Cortex of kidney (tissue), 1 donor: ENCODE measurements at places on chromosomes 2 and 18.

DNA sequence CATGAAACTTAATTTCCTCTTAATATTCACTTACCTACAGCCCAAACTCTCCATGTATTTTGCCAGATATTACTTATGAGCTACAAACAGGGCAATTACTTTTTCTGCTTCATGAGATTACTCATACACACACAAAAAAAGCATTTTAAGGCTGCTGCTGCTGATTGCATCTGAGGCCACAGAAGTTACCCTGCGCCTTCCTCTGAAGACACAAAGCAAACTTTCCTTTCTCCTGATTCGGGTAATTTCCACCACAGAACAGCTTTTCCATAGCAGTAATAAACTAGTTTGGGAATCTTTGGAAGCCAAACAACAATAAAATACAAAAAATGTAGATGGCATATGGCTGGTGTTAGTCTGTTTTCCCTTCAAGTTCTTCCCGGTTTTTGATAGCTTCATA is 6.2 kb downstream of the TTC32 start:
- DNase-seq: no peak

- DNase-seq: no peak
Measured at GRCh38 chr2:38806015-38806732, 28.2 kb downstream of the GEMIN6 start.

- DNase-seq: no peak
Measured at GRCh38 chr2:231716666-231717280, 8.4 kb downstream of the PTMA start.

DNA sequence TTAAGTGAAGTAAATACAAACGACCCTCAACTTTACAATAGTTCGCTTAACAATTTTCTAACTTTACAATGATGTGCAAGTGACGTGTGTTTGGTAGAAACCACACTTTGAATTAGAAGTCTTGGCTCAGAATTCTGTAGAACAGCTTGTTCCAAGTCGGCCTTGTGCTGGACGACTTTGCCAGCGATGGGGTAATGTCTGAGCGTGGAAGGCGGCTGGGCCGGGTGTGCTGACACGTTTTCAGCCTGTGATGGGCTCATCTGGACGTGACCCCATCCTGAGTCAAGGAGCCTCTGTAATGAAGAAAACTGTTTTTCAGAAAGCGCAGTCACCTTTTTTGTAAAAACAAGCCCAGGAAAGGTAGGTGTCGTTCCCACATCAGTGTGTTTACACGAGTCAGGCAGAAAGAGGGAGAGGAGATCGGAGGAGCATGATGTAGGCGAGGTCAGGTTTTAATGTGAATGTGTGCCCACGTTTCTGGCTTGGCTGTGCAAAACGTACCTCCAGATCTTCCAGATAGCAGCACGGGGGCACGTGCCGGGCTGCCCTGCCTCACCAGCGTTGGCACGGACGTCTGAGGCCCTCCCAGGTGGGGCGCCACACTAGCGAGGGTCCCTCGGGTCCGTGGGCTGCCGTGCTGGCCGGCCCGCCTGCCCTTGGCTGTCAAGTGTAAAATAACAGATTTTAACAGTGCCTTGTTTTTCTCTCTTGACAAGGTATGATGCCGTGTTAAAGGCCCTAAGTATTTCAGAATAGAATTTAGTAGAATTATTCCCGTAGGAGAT is 54.6 kb downstream of the CTDP1 start:
- DNase-seq: no peak

DNA sequence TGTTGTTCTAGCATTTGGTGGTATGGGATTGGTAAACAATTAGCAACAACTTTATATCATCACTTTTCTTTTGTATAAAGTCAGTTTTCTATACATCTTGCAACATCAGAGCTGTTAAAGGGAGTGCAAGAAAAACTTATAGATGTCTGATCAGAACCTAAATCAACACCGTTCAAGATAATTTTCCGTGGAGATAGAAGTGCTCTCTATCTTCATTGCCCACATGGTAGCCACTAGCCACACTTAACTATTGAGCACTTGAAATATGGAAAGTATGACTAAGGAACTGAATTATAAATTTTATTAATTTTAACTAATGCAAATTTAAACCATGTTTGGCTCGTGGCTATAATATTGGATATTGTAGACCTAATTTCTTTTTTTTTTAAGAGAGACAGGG is 5.2 kb downstream of the TTC27 start:
- DNase-seq: no peak

DNA sequence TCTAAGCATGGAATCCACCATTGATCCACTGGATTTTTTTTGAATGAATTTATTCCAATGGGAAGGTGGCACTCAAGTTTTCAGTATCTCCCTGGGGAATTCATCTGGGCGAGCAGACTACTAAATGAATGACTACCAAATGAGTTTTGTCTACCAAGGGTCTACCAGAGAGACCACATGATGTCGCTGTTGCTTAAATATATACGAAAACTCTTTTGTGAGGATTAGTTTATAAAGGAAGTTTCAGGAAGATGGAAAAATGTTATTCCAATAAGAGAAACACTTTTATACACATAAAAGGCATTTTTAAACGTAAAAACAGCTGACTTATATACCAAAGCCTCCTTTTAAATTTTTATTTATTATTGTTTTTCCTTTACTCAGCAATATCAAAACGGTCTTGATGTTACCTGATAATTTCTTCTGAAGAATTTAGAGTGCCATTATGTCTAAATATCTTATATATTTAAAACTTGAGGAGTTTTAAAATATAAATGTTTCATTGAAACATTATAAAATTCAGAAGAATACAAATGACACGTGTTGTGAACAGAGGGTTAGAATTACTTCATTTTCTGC is 139.7 kb downstream of the HRH4 start:
- DNase-seq: no peak

DNA sequence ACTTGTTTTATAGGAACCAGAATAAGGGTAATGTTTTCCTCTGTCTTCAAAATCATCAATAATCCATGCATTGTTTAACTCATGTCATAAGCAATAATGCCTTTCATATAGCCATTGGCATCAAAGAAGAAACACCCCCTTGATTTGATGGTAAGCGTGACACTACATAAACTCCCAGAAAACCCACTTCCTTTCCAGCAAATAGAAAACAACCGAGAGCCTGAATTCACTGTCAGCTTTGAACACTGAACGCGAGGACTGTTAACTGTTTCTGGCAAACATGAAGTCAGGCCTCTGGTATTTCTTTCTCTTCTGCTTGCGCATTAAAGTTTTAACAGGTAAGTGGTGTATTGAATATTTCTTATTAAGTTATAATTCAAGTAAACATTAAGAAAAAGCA is at the start of gene ICOS:
TSS of gene ICOS (plus strand) at position 229 of the 400 bp plus-strand sequence. CDS start at position 281, 52 bp downstream.
- no peak for DNase-seq

DNA sequence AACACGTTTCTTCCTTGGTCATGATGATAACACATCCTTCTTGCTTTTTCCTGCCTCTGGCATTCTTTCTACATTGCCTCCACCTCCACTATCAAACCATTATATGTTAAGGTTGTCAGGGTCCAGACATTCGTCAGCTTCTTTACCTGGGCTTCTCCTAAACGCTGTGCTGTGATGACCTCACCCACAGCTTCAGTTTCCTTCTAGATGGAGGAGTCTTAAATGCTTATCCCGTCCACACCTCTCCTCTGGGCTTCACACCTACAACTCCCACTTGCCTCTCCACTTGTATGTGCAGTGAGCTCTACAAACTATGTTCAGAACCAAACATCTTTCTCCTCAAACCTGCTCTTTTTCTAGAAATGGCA is 666 bp upstream of the STAT1 start:
- DNase-seq: no peak

- DNase-seq: no peak
Measured at GRCh38 chr2:204012072-204012653, 75.6 kb downstream of the ICOS start.

GRCh38 chr2:143382573-143382972 is 253.4 kb downstream of the ARHGAP15 start:
- DNase-seq: no peak

GRCh38 chr2:231597627-231598026 is 5.0 kb downstream of the TEX44 start:
- no peak for DNase-seq

- no peak for DNase-seq
Measured at GRCh38 chr2:109513749-109514588, 99.8 kb downstream of the SEPTIN10 start.

DNA sequence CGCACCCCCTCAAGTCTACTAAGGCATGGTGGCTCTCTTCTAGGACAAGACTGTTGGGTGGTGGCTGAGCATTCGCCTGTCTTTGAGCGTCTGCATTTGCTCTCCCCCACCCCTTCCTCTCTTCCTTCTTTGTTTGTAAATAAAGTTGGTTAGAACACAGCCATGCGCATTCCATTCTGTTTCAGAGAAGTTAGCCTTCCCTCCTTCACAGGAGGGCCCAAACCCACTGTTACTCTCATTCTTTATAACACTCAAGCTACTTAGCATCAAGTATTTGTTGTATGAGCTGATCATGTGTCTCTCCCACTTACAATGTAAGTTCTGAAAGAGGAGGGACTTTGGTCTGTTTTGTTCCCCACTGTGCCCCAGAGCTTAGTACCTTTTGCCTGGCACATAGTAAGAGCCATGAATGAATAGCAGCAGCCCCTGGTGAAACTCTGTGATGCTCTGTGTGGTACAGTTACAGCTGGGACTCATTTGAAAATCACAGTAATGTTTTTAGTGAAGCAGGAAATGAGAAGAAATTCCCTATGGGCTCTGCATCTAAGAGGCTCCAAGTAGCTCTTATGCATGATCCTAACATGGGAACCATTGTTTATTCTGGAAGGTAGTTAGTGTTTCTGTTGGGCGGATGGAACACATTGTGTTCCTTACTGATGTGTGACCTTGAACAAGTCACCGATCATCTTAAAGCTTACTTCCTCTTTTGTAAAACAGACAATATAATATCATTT is 7.7 kb downstream of the MGAT5 start:
- DNase-seq: no peak

DNA sequence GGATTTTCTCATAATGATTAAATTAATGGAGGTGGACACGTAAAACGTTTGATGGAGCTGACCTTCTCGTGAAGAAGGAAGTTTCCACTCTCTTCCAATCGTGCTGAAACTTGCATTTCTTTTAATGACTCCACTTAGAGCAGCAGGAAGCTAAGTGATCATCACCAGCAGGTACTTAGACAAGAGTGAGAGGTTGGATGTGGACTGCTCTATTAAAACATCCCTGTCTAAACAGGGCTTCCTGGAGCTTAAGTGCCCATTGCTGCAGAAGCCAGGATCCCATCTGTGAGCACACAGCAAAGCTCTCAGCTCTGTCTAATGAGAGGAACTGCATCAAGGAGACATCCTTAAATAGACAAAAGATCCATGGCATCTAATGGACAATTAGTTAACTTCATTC is 1539.5 kb upstream of the CELF4 start:
- DNase-seq: no peak
